ENCODE measurements at places on chromosomes 3 and 15.

- DNase-seq, result no peak
Measured at GRCh38 chr15:79172032-79172481, 81.5 kb upstream of the RASGRF1 start.

DNA sequence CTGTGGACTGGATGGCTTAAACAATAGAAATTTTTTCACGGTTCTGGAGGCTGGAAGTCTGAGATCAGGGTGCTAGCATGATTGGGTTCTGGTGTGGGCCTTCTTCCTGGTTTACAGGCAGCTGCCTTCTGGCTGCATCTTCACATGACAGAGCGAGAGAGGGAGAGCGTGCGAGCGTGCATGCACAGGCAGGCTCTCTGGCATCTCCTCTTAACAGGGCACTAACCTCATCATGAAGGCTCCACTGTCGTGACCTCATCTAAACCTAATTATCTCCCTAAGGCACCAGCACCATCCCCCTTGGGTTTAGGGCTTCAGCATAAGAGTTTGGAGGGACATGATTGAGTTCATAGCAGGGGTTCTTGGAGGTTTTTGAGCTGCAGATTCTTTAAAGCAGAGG lies 292.0 kb upstream of the C2CD4B start:
- no peak for DNase-seq

DNA sequence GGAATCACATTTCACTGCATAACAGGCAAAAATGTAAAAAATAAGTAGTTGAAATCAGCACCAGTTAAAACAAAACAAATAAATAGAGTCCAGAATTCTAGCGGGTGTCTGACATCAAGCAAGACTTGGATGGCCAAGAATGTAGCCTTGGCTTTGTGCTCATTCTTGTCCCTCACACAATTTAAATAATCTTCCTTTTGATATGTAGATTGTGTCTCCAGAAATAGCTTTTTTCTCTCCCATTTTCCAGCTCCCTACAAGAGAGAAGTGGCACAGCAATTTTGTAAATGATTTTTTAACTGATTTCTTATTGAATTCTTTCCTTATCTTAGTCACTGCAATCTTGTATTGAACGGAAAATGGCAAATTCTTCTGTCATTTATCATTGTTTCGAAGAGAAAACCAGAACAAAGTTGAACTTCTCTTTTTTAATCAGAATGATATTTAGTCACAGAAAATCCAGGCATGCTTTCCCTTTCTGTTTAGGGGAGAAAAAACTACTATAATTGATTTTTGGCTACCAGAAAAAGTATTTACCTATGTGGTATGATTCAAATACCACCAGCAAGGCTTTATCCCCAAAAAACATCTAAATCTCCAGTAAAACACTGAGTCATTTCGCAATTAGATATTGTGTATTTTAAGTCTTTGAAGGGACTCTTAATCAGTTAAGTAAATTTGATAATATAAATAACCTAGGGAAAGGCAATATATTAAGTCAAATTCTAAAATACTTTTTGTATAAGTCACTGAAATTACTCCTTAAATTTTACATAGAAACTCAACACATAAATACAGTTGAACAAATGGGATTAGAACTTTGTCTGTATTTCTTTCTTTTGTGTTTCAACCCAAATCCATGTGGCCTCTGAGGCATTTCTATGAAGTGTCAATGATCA lies 481.7 kb downstream of the GBE1 start:
- no peak for DNase-seq

DNA sequence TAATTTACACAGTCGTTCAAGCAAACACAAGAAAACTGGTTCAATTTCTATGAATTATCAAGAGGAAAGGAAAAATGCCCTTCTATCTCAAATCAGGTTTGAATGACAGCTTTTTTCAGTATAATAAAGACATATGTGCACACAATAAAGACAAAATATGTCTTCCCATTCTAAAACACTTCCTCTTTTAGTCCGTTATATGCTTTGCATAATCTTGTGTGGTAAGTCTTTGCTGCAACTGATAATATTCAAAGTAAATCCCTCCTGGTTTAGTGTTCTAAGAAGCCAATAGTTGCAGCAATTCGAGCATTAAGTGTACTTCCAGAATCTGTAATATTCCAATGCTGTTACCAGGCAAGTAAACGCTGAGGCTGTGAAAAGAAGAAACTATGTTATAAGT lies 43.7 kb upstream of the MAPKBP1 start:
- DNase-seq, result no peak

All from AG08395 (cell line).